ENCODE measurements at places on chromosomes 2 and 18.

- no peak for DNase-seq
Observed at GRCh38 chr2:32129086-32129485, 36.6 kb upstream of the SLC30A6 start.

DNA sequence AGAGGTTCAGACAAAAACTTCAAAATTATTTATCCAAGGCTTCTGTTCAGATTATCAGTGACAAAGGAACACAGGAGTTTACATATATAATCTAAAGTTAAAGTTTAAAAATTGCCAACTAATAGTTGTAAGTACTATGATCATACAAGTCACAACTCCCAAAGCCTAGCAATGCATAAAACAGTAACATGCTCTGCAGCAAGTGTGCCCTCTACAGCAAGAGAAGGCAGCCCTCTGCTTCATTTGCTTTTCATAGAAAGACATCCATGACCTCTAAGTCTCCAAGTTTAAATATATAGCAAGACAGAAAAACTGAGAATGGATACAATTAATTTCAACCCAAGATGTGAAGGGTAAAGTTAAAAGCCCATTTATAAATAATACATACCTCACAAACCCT, 13.3 kb downstream of the RAB1A start:
- no peak for DNase-seq

GRCh38 chr2:160368988-160369930, 124.3 kb downstream of the RBMS1 start:
- DNase-seq = peak; percentile 87

- DNase-seq = peak; percentile 3
Observed at GRCh38 chr2:231399853-231400680, 4.6 kb downstream of the B3GNT7 start.

- DNase-seq = no peak
Observed at GRCh38 chr2:239398521-239398921, 2.3 kb downstream of the HDAC4 start.
